K562 (cell line): ENCODE measurements at places on chromosomes 1 and 21.

DNA sequence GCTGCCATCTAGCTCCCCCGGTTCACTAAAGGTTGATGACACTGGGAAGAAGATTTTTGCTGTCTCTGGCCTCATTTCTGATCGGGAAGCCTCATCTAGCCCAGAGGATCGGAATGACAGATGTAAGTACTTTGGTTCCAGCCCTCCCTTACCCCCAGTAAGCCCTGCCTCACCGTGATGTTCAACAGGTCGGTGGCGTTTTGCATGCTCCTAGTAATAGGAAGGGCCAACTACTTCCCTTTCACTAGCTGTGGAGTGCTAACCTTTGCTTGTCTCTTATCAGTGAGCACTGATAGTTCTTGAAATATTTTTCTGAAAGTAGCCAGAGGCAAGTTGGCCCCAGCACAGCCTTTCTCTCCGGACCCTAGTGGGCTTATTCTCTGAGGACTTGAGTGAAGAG is 7.5 kb downstream of the RNF220 start:
- no peak for DNase-seq

DNA sequence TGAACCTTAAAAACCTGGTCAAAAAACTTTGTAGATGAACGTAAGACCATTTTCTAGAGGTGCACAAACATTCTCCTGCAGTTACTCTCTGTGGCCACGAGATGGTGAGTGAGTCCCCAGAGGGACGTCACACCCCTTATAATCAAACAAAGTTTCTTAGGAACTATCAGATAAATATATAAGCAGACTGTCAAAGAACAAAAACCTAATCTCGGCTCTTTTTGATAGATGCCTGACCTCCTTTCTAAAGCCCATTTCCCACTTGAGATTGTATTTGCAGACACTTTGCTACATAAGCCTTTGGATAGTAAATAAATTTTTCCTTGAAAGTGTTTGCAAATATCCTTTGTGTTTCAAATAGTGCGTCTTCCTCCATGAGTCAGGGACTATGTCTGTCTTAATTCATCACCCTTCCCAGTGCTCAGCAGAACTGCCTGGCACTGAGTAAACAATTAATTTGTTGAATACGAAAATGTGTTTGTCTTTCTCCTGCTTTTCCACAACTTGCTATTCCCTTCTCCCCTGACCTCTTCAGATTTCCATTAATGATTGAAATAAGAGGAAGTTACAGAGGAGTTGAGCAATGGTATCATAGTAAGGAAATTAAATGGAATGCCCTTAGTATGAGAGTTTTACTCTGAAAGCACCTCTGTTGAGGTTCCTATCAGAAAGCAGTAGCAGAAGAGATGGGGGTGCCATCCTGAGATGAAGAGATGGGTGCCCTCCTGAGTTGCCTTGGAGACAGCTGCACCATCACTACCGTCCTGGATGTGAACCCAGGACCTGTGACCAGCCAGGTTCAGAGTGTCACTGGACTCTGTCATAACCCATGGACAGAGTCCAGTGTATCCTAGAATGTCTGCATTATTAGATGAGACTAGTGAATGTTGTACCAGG is 57.8 kb upstream of the RAVER2 start:
- peak; percentile 65 for DNase-seq

DNA sequence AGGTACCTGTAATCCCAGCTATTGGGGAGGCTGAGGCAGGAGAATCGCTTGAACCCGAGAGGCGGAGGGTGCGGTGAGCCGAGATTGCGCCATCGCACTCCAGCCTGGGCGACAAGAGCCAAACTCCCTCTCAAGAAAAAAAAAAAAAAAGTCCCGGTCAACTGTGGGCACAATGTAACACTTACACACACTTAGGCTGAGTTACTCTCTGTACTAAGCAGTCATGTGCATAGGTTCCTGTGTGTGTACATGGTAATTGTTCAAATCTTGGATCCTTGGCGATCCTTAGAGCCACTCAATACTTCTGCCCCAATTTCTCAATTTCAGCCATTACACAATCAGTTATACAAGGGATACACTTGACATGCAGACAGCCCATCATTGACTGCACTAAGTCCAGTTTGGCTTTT is 11.6 kb downstream of the SDCCAG8 start:
- DNase-seq: no peak

- no peak for DNase-seq
Observed at GRCh38 chr1:17630986-17631385, 91.5 kb downstream of the ARHGEF10L start.

DNA sequence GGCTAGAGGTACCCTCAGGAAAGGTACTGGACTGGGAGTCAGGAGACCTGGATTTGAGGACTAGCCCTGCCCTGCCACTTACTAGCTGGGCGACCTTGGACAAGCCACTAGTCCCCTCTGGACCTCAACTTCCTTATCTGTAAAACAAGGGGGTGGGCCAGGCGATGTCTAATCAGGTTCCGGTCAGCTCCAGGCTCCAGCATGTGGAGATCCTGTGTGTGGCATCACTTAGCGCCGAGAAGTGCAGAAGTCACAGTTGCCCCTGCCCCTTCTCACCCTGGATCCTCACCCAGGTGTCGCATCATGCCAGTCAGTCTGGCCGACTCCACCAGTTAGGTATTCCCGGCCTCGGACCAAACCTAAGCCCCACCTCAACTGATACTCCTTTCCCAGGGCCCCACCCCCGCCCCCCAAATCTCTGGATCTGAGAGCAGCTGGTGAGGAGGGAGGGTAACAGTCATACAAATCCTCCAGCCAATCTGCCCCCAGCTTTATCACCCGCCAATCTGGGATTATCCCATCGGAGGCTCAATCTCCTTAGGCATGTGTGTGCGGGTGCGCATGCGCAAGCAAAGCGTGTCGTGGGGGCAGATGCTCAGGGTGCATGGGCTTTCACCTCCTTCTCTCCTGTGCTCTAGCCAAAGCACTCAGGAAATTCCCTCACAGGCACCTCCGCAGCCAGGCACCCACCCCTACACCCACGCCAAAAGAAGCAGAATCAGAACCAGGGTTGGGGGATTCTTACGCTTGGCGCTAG is 5.4 kb downstream of the CELF3 start:
- no peak for DNase-seq

GRCh38 chr1:39828734-39829133 is 40.1 kb upstream of the BMP8B start:
- no peak for DNase-seq

DNA sequence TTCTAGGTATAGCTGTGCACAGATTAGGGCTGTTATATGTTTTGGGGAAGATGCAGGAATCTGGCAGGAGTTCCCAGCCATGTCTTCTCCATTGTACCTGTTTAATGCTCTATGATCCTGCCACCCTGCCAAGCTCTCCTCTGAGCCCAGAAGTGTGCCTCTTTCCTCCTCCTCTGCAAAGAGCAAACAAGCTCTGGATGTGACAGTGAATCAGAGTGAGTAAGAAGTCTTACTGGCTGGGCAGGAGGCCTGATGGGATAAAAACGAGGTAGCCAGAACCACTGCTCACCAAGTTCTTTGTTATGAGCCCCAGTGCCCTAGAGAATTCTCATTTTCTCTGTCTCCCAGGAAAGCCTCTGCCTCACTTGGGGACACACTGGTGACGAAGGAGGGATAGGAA is 69.0 kb downstream of the BRINP2 start:
- no peak for DNase-seq

- DNase-seq: peak; percentile 89
Observed at GRCh38 chr1:50720457-50721053, 239.5 kb downstream of the FAF1 start.

DNA sequence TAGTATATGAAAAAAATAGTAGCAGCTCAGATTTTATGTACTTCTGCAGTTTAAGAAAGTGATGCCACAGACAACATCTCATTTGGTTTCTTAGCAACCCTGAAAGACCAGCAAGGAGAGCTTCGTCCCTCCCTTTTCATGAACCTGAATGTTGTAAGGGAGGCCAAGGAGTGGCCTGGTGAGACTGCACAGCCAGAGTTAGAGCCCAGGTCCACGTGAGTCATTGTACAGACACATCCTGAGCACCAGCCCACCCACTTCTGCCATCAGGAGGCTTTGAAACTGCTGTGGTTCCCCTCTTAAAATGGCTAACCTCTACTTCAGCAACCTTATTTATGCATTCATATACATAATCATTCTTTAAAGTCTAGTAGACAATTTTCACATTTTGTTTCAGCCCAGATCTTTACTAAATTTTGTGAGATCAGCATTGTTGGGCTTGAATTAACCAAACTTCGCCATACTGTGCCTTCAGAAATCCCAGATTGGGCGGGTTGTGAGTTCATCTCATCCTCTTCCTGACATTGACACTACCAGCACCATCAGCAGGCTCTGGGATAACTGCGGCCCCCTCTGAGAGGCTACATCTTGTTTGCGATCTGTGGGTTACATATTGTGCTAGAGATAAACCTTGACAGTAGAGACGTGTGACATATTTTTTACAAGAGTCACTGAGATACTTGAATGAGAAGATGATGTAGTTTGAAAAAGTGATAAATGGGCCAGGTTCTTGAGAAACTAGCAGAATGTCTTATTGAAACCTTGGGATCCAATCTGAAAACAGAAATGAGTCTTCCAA is 106.7 kb downstream of the CAMTA1 start:
- DNase-seq: no peak

DNA sequence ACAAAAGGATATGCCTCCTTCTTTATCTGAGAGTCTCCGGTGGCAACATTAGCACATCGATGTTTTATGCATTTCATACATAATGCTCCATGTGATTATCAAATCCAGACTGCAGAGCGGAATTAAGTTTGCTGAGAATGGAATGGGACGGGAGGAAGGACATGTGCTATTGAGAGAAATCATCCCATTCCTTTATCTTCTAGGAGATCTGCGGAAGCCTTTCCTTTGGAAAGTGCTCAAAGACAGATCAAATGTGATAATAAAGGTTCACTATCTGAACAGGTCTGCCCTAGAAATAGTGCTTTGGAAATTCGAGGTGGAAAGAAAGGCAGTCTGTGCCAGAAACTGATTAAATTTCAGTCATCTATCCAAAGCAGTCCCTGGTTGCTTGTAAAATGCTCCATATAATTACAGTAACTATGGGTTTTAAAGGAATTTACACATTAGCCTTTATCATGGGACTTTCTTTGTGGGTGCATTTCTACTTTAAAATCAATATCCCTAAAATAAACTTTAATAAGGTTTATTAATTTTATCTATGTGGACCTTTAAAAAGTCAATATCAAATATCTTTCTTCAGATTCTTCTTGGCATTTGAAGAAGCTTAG is 473.5 kb upstream of the ADGRL2 start:
- DNase-seq: no peak

DNA sequence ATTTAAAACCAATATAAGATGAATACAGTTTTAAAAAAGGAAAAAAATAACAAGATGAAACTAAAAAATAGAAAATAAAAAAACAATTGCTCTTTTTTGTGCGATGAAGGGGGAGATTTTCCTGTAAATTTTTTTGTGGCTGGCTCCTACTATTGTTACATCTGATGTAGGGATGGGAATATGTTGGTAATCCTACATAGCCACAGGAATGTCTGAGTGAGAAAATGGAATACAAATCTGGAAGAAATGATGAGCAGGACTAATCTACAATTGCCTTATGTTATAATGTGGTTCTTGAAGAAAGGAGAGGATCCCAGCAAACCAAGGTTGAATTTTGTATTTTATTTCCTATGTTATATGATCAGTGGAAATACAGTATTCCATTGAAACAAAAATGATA is 40.9 kb downstream of the ATP6V1G3 start:
- DNase-seq: no peak

- DNase-seq: no peak
Observed at GRCh38 chr1:60185684-60186083, 112.1 kb upstream of the C1orf87 start.

DNA sequence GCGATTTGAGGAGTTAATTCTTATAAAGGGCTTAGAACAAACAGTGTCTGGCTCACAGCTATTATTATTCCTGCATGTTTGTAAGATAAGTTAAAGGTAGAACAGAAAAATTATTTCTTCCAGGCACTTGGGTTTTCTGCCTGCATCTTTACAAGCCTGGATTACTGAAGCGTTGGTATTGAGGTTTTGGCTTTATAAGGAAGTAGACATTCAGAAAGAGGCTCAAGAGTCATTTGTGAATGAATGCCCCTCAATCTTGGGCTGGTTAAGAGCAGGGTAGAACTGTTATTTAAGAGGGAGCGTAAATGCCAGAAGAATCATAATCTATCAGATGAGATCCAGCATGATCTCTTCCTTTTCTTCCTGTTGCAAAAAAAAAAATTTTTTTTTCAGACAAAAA is 77.3 kb upstream of the ARID1A start:
- DNase-seq: no peak

DNA sequence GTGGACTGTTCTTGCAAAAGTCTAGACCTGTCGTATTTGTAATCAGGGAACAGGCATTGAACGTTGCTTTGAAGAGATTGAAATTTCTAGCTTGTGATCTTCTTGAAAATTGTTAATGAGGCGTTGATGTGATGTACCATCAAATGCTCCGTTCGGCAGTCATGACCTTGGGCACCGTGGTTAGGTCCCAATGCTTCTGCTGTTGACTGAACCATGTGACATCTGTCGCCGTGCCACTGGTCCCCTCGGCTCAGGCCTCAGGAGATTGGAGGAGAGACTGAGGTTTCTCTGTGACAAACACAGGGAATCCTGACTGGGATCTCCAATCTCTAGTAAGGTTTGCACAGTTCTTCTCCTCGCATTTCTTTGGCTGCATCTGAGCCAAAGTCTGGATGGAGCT is 18.1 kb upstream of the KCNAB2 start:
- DNase-seq: no peak

GRCh38 chr21:36646645-36647044 is 52.3 kb upstream of the SIM2 start:
- no peak for DNase-seq

DNA sequence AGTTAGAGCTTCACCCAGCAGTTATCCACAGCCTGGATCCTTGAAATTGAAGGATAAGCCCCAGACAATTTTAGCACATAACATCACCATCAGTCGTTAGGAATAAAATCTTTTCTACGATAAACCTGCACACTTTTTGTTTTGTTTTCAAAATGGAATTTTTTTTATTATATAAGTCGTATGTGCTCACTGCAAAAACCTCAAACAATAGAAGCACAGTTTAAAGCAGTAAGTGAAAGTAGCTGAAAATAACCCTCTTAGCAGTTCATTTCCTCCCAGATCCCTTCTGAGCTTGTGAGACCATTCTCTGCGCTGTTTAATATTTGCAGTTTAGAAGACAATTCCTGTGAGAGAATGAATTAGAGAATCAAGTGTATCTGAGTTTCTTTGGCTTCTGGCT is 38.3 kb downstream of the ELK4 start:
- no peak for DNase-seq

DNA sequence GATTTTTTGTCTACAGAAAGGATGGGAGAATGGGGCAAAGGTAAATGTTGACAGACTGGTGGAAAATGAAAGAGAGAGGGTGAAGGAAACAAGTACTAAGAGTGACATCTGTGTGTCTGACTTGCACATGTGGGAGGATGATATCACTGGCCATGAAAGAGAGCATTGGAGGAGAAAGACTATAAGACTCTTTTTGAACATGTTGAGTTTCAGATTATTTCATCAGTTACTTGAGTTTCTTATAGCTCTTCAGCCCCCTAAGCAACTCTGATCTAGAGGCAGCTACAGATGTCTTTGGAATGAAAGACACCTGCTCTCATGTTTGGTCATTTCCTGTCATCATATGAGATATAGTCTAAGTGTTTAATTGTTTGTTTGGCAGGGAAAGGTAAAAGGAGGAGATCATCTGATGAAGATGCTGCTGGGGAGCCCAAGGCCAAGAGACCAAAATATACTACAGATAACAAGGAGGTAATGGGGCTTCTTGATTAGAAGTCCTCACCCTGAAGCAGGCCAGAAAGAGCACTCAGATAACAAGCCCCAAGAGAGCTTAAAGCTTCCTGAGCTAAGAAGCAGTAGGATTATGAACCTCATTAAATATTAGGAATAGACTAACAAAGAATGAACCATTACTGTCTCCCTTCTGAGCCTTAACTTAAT is 4.5 kb downstream of the POLR3C start:
- DNase-seq: no peak
